ENCODE measurements at places on chromosomes 3 and 15. TPM values are rescaled to one million over a fixed set of nuclear protein-coding genes. Genes with fewer than 3 reads are reported as not detected.

Gene ISLR2
- not detected for total RNA-seq

Gene LSAMP
- total RNA-seq: under 0.01 TPM

DNA sequence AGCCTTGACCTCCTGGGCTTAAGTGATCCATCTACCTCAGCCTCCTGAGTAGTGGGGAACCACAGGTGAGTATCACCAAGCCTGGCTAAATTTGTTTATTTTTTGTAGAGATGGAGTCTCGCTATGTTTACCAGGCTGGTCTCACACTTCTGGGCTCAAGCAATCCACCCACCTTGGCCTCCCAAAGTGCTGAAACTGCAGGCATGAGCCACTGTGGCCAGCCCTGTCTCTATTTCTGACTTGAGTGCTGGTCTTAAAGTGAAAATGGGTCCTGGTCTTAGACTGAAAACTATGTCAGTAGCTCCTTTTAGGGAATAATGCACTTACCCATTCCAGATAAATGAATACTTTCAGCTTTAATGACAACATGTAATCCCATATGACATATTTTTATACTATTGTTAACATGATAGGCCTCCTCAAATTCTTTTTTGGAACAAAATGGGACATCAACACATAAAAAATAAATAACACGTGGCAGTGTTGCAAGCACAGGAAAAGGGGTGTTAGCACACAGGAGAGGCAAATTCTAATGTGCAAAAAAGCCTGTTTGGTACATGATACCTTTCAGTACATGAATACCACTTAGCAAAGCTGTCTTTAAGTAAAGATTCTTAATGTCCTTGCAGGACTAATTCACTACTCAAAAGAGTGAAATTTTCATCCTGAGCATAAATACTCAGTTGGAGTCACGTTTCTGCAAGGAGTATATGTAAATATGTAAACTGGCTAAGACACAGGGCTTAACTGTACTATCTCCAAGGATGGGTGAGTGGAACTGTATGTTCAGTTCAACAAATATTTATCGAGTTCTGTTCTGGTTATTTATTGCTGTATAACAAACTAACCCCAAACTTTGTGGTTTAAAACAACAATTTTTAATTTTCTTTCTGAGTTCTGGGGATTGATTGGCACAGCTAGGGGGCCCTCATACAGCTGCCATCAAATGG is 194.7 kb downstream of the NR1D2 start:
- DNase-seq: peak; percentile 61

GRCh38 chr3:114450008-114450596 is 156.3 kb downstream of the TIGIT start:
- peak; percentile 49 for DNase-seq

DNA sequence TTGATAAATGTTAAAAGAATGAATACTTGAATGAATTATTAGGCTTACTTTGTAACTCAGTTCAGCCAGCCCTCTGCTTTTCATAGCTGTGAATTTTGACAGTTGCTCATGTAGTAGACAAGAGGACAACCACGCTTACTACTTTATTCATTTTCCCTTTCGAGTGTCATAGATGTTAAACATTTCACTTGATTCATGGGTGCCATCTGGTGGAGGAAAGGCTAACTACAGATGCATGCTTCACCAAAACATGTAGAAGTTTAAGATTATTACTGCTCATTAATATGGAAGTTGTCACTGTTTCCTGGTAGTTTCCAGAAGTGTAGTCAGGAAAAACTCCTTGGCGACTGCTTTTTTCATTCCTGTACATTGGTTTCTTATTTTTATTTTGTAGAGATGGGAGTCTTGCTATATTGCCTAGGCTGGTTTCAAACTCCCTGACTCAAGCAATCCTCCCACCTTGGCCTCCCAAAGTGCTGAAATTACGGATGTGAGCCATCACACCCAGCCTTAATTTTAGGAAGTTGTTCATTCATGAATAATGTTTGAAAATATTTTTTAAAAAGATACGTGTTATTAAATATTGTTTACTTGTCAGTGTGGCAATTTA is 163.2 kb downstream of the B3GALNT1 start:
- peak; percentile 56 for DNase-seq

DNA sequence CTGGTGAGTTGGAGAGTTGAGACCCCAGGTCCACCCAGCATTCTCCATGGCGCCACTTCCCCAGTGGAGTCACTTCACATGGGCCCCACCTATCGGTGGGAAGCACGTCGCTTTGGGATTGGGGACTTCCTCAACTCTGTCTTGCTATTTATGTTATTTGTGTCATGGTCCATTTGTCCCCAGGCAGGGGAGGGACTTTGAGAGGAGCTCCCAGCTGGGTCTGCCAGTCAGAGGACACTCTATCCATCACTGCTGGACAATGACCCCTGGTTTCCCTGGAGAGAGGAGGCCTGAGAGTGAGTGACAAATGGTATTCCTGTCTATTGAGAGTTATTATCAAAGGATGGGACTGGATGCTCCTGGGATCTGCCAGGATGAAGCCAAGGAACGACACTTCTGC is 127.6 kb downstream of the RAB11A start:
- DNase-seq: no peak

DNA sequence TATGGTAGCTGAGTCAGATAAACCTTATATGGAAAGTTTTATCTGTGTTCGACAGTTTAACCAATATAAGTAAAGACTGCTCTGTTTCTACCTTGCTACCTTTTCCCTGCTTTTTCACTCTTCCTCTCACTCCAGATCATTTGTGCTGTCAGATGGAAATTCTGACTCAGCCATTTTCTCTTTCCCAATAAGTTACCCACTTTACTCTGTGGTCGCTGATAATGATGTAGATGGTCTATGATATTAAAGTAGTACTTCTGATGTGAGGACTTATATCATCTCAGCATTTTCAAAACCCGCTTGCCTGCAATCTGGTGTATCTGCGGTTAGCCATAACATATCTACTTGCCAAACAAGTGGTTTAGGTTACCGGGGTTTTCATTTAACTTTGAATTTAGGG is 15.0 kb upstream of the UTS2B start:
- no peak for DNase-seq

DNA sequence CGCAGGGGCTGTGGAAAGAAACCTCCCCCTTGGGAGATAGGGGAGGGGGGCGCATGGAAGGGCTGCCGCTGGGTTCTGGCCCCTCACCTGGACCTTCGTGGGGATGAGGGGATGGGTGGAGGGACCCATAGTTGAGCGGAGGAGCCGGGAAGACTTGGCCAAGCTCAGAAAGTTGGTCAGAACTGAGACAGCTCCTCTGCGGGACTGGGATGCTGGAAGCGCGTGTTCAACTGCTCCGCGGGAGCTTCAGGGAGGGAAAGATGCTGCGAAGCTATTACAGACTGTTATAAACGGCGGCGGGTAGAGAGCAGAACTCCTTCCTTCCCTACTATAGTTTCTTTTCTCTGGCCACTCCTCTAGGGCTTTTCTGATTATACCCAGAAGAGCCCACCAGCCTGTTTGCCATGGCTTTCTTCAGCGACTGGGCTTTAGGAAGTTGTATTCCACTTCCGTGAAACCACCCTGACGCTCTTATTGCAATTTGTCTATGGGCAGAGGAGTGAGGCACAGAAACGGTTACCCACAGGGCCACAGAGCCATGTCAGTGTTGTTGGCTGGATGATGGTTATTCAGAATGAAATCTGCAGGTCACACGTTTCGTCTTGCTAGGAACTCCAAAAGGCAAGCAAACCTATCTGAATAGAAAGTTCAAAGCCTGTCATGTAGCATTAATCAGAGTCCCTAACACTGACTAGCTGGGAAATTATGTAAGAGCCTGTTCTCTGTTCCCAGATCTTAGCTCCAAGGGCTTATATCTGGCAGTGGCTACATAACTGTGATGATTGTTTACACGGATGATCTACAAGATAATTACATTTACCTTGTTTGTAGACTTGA is 1.1 kb downstream of the SYNPR start:
- DNase-seq: no peak

DNA sequence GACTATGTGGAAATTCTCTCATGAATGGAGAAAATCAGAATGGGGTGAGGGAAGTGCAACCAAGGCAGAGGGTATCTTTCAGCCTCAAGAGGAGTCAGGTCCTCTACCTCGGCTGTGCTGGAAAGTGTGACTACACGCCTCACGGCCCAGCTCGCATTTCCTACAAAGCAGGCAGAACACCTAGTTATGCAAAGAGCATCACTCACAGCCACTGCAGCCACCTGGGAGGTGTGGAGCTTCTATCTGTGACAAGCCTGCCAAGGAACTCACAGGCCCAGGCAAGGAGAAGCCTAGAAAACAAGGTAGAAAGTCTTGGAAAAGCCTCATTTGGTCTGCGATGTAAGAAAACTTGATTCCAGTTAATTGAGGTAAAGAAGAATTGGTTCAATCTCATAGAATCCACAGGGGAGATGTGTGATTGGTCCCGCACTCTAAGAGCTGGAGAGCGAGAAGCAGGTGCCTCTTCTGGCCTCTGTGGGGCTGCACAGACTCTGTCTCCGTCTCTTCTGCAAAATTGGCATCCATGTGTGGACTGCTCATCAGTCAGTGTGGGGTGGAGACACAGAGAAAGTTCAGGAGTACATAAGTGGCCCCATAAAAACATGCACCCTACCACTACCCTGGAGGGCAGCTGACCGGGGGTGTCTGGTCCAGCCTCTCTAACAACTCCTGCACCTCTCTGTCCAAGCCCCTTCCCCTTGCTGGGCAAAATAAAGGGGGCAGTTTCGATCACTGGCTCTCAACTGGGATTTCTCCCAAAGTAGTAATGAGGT is 76.8 kb downstream of the TAMM41 start:
- DNase-seq: no peak

Gene GABRA5
- total RNA-seq: not detected

- no peak for DNase-seq
Measured at GRCh38 chr3:6867269-6867668, 6.4 kb downstream of the GRM7 start.

DNA sequence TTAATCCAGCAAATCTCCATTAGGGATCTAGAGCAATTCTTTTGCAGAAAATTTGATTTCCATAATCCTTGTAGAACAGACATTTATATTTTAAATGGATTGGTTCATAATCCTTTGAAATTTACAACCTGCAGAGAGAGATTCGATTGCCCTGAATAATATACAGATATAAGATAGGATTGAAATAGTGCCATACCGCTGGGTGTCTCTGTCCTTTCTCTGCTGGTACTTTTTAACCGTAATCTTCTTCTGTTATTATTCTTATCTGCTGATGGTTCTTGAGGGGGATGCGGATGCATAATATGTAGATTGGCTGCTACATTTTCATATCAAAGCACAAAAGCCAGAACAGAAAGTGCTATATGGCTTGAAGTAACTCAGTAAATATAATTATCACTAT is 182.2 kb downstream of the CFAP20DC start:
- no peak for DNase-seq

- DNase-seq: peak; percentile 36
Measured at GRCh38 chr15:69976366-69976994, 121.2 kb downstream of the TLE3 start.

DNA sequence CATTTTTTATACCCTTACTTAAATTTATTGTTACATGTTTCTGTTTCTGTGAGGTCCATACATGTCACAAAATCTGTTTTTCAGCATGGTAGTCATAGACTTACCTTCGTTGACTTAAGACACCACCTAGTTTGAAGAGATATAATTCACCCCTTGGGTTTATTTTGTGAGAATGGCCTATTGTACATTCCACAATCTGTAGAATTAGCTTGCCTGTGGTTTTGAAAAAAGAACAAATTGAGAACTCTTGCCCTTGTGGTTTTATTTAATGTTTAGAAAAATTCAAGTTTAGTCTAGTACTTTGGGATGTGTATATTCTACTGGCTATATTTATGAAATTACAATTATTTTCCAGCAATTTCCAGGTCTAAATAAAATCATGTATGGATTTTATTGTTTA is 31.6 kb downstream of the FILIP1L start:
- DNase-seq: no peak

Gene IGSF11
- not detected for total RNA-seq

DNA sequence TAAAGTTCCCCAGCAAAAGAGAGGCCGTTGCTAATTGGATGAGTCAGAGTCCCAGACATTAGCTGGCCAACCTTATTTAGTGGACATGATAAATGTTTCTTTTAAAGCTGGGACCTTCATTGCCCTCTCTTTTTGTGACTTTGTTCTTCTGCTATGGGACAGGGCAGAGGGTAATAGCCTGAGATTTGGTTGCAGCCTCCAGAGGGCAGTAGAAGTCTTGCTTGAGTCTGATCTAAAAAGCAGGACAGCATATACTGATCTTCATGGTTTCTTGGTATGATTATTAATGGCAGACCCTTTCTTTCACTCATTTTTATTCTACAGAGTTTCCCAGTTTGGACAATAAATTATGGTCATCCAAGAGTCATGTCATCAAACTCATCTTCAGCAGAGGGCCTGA is 25.1 kb upstream of the ZKSCAN7 start:
- DNase-seq: no peak

GRCh38 chr15:95603802-95604201 is 726.7 kb upstream of the NR2F2 start:
- no peak for DNase-seq

Gene GP9
- total RNA-seq: not detected
